Right ventricle myocardium superior (tissue), 1 donor: ENCODE measurements at places on chromosomes 12 and 14.
A peak's percentile ranks its signal among the peaks of the same experiment; 100 is the strongest.

GRCh38 chr14:62626416-62626815, 418.8 kb downstream of the KCNH5 start:
- DNase-seq: no peak

GRCh38 chr12:132611620-132612019, 1.2 kb upstream of the LRCOL1 start:
- DNase-seq: no peak

GRCh38 chr12:27220055-27220987, 23.8 kb upstream of the STK38L start:
- no peak for DNase-seq

GRCh38 chr12:45242180-45242579, 26.3 kb downstream of the ANO6 start:
- no peak for DNase-seq

DNA sequence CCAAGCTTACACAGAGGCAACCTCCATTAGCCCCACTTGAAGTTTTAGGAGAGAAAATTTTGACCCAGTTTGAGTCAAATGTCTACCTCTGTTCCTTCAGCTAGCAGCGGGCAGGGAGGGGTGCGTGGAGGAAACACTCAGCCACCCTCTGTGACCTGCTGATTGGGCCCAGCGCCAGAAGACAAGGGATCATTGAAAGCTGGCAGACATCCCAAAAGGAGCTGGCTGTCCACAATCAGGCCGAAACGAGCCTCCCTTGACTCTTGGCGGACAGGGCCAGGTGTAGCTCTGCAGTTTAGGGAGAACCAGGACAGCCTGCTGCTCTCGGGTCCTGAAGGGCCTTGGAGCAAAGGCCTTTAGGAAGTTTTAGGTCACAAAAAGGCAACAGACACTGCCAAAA, 41.3 kb downstream of the CD9 start:
- DNase-seq: peak; percentile 80

GRCh38 chr12:104152685-104153241, 14.8 kb upstream of the NFYB start:
- DNase-seq: no peak
